ENCODE measurements at places on chromosomes 4 and X. TPM values are rescaled to one million over a fixed set of nuclear protein-coding genes. Genes with fewer than 3 reads are reported as not detected.

Gene KLHL13
- 0.81 TPM for total RNA-seq

Gene TEC
- not detected for total RNA-seq

Gene DMRTC1
- total RNA-seq: not detected

Gene PPBP
- total RNA-seq: not detected

Gene BMP3
- not detected for total RNA-seq

Gene MAGEA9B
- total RNA-seq: not detected

Gene KDR
- total RNA-seq: 0.05 TPM

Gene KANTR
- 4.4 TPM for total RNA-seq

Gene MSX1
- total RNA-seq: 6.0 TPM

Gene XG
- not detected for total RNA-seq

Gene ADH1C
- total RNA-seq: not detected

Gene CORIN
- not detected for total RNA-seq

Gene UBQLN2
- total RNA-seq: 12.4 TPM

Gene TCEAL5
- total RNA-seq: not detected

Gene HSFX3
- not detected for total RNA-seq

Gene LPAR4
- total RNA-seq: 0.07 TPM

Gene VCX3B
- not detected for total RNA-seq

Gene HSFX1
- 0.19 TPM for total RNA-seq

Gene MAGEA11
- total RNA-seq: not detected

Gene UGT2B17
- not detected for total RNA-seq

Gene RPA4
- not detected for total RNA-seq

Gene DRD5
- not detected for total RNA-seq

Gene RRH
- not detected for total RNA-seq

Gene NAA11
- not detected for total RNA-seq
